Liver (tissue), 10 donors: ENCODE measurements at places on chromosomes 2 and 18.

DNA sequence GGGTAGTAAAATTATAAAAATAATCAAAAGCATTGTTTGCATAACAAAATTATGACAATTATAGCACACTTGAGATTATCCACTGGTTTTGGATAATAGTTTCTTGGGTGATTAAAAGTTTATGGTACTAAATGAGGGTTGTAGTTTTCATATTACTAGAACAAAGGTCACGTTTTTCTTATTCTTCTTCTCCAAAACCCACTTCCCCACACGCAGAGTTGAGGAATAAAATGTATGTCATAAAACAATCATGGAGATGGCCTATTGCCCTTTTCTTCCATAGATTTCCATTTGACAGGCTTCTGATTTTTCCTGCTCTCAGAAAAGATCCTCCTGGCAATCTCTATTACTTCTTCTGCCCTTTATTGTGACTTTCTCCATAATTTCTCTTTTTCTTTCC, 863.9 kb downstream of the ERBB4 start:
- no peak for DNase-seq

- no peak for DNase-seq
Observed at GRCh38 chr2:102977426-102978090, 215.7 kb downstream of the TMEM182 start.

DNA sequence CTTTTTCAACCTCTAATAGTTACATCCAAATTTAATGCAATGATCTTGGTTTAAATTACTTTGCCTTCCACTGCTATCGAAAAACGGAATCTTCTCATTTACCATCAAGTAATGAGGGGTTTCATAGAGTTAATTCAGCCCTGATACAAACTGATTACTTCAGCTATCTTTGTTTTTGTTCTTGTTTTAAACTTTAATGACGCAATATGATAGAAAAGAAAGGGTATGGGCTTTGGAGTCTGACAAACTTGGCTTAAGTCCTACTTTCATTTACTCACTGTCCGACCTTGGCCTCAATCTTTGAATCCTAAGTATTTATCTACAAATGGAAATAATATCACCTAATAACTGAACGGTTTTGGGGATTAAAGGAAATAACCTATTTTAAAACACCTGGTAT, 16.1 kb downstream of the ADAM17 start:
- DNase-seq, result no peak

DNA sequence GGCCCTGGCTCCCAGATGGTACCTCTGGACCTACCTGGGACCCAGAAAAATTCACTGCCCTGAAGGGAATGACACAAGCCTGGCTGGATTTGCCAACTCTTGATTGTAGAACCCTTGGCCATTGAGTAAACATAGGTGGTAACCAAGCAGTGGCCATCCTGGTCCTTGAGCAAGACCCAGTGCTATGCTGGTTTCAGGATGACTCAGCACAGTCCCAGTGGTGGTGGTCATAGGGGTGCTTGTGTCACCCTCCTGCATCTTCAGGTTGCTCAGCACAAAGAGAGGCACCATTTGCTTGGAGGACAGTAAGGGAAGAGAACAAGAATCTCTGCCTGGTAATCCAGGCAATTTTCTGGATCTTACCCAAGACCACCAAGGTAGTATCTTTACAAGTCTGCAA, 52.9 kb downstream of the UPP2 start:
- no peak for DNase-seq

GRCh38 chr2:177717831-177718618, 325.5 kb downstream of the AGPS start:
- DNase-seq, result no peak

- DNase-seq, result no peak
Observed at GRCh38 chr2:29578084-29578598, 343.2 kb downstream of the ALK start.

DNA sequence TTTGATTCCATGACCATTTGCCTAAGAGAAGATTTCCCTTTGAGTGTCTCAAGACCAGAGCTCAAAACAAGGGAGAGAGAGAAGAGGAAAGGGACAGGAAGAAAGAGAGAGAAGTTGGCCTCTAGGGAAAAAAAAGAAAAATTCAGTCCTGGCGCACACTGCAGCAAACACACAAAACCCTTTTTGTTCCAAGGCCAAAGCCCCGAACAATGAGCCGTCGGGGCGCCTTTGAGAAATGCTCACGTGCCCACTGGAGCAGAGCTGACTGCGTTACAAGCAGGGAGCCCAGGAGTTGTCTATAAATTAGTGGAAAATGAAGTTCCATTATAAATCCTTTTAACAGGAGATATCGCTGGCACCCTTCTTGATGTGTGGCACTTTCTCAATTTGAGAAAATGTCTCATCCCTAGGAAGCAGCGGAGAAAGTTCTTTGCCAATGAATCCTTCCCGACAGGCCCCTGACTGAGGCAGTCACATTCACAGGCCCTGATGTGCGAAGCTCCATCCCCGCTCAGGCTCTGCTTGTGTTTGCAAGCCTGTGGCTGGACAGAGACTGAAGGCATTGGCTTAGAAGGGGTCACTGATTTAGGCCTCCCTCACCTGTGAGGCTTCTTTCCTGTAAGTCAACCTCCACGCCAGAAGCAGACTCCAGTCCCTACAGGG, 32.1 kb upstream of the NCKAP5 start:
- no peak for DNase-seq

GRCh38 chr2:25448808-25449207, 107.1 kb upstream of the DNMT3A start:
- DNase-seq, result no peak

GRCh38 chr2:12162269-12163247, 416.1 kb downstream of the LPIN1 start:
- no peak for DNase-seq

DNA sequence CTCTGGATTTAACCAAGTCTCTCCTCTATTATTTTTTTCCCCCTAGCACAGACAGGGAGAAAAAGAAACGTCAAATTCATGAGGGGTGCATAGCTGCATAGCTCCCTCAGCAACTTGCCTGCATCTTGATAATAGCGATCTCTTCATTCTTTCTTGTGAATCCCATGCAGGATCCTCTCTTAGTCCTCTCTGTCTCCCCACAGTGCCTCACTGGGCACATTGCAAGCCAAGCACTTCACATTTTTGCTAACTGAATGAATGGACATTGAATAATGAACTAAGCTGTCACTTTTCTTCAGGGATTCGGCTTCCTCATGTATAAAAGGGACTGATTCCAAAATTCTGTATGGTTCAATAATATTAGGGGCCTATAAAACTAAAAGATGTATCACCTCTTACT, 2.9 kb upstream of the EPB41L3 start:
- DNase-seq, result no peak

GRCh38 chr2:170943596-170943995, 14.5 kb downstream of the GORASP2 start:
- no peak for DNase-seq

DNA sequence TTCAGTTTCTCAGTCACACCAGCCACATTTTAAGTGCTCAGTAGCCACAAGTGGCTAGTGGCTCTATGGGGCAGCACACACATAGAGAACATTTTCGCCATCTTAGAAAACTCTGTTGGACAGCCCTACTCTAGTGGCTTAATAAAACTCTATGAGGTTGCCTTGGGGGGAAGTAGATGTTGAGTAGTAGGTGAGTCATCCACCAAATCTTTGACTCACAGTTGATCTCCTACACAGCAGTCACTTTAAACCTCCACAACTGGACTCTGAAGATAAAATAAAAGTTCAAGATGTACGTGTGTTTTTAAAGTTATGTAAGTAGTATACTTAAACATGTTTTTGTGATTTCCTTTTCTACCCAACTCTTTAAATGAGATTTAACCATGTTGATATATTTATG, 379.0 kb downstream of the SETBP1 start:
- no peak for DNase-seq

DNA sequence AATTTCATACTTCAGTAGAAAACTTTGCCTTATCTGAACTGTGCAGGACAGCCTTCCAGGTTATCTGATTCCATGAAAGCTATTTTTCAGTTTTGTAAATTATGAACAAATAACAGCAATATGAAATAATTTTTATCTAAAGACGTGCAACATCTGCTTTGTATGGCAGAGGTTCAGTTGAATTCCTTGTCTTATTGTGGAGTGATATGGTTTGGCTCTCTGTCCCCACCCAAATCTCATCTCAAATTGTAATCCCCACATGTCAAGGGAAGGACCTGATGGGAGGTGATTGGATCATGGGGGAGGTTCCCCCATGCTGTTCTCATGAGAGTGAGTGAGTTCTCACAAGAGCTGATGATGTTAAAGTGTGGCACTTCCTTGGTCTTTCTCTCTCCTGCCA, 18.1 kb upstream of the RPIA start:
- no peak for DNase-seq

DNA sequence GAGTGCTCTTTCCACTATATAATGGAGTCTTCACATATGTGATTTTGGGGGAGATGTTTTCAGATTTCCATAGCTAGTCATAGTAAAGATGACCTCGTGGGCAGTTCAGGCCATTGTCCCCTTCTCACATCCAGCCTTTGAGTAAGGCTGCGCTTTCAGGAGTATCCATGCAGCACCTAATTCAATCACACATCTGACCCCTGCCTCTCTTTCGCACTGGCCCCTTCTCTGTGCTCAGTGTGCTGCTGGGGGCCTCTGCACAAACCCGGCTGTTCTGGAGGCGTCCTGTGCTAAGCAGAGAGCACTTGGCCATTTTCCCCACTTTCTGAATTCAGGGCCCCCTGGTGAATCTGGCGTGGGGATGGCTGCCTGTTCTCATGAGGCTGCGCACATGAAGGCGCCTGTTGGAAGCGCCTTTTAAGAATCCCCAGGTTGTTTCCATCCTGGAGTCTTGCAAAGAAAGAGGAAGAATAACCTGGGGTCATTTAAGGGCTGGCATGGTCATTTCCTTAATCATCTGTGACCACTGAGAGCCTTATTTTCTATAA, 96.0 kb upstream of the ALPP start:
- DNase-seq, result no peak

DNA sequence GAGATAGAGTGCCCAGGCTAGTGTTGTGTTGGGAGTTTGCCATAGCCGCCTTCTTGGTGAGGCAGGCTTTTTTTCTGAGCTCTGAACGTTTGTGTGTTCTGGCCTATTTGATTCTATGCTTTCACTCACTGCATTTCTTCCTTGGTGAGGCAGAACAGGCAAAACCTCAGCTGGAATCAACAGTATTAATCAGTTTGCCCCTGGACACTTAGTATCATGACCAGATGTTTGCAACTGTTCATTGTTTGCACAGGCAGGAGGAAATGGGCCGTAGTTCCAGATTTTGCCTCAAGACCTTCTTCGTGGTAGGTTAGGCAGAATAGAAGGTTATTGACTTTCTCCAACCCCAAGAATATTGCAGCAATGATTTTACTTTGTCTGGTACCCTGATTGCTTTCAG, 218.1 kb upstream of the RASGRP3 start:
- DNase-seq, result no peak

DNA sequence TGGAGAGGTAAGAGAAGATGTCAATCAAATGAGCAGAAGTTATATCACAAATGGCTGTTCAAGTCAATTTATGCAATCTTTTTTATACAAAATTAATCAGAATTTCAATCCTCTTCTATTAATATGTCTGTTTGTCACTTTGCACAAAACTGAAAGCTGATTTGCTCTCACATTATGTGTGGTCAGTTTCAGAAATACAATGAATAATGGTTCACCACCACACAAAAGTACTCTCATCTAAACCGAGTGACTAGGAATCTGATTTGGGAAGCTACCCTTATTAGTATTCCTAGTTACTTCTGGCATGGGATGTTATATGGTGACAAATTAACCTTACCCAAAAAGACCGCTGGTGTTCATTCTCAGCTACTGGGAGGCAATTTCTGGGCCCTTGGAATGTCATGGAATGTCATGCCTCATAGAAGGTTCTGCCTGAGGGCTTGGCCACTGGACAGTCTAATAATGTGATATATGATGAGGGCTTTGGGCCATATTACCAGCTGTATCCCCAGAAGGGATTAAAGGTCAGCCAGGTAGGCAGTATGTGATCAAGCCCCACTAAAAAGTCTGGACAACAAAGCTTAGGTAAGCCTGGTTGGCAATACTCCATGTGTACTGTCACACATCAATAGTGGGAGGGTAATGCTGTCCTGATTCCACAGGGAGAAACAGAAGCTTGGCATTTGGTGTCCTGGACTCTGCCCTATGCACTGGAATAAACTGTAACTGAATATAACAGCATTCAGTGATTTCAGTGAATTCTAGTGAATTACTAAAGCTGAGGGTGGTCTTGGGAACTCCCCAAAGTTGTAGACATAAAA, 113.2 kb downstream of the PIGN start:
- DNase-seq, result peak; percentile 36

DNA sequence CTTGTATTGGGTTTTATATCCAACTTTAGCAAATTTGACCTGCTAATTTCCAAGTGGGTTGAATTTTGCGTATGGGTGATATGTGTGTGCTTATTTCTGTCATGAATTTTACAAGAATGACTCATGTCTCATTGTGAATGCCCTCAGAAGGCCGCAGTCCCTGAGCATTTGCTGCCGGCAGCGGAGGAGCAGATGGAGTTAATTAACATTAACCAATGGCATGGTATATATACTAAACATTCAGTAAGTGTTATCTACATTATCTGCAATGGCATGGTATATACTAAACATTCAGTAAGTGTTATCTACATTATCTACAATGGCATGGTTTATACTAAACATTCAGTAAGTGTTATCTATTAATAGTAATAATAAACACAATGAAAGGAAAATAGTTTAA, 90.1 kb downstream of the DOK6 start:
- no peak for DNase-seq

- DNase-seq, result no peak
Observed at GRCh38 chr18:77676910-77677309, 427.3 kb downstream of the GALR1 start.

DNA sequence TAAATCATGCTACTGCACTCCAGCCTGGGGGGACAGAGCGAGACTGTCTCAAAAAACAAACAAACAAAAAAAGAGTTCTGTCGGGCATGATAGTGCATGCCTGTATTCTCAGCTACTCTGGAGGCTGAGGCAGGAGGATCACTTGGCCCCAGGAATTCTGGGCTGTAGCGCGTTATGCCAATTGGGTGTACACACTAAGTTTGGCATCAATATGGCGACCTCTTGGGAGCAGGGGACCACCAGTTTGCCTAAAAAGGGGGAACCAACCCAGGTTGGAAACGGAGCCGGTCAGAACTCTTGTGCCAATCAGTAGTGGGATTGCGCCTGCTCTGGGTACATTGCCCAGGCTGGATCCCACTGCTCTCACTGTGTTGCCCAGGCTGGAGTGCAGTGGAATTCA, 49.7 kb downstream of the SDC1 start:
- DNase-seq, result no peak

DNA sequence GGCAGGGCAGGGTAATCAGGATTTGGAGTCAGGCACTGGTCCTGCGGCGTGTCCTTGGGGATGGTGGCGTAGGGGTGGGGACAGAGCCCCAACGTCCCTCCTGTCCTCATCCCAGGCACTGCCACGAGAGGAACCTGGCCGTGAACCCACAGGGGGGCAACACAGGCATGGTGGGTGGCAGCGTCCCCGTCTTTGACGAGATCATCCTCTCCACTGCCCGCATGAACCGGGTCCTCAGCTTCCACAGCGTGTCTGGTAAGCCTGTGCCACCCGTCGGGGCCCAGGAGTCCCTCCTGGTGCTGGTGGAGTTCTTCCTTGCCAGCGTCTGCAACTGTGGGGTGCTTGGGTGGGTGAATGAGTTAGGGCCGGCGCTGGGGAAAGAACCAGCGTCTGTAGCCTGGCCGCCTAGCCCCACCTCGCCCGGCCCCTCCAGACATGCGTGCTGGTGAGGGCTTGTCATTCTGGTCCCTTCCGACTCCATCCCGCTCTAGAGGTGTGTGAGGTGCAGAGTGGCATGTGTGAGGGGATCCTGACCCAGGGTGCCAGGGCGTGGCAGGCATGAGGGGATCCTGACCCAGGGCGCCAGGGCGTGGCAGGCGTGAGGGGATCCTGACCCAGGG, 8.0 kb downstream of the D2HGDH start:
- DNase-seq, result no peak
